ENCODE measurements at places on chromosomes 6 and 20.
A peak's percentile ranks its signal among the peaks of the same experiment; 100 is the strongest.

GRCh38 chr6:160766989-160767646 is 65.1 kb downstream of the PLG start:
- DNase-seq = no peak

DNA sequence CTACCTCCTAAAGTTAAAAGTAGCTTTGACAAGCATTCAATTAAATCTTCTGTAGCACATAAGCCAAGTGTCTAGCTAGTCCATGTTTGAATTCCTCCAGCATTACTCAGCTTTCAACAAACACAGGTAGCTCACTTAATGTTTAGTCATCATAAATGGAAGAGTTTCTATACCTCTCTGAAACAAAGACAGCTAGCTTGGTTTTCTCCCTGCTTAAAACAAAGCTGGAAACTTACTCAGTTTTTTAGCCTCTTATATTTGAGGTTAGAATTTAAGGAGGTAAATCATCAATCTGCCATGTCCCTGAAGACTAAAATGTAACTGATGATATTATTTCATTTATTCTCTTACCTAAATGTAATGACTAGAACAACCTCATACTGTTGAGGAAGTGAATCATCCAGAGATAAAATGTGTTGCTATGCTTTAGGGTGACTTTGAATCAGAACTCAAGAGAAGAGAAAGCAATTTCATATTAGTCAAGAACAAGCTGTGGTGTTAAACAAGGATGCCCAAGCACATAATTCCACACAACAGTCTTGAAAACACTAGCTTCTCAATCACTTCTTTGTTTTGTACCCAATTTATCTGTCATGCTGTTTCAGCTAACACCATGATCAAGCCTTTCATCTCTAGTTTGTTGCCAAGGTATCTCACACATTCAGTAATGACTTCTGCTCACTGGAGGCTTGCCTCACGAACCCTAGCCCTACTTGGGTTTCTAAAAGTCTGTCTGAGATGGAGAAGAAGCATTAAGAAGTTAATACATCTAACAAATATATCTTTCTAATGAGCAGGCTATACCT is 251.9 kb downstream of the EPM2A start:
- DNase-seq = no peak

DNA sequence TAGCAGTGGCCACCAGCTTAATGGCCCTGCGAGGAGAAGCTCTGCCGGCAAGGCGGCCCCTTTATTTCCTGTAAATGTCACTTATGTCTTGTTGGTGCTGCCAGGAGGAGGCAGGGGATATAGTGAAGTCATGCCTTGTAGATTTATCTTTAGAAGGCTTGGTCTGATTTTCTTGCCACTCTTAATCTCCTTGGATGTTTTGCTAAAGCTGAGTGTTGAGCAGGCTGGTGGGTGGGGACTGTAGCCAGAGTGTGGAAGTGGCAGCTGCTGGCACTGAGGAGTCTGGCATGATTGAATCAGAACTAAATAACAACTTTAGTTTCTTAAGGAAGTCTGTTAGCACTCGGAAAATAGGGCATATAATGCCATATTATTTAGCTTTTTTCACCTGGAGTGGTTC is 77.9 kb downstream of the PHF20 start:
- no peak for DNase-seq

- no peak for DNase-seq
These were observed 1.3 kb upstream of the RUNX2 start for GRCh38 chr6:45326698-45327417.

GRCh38 chr20:60249436-60249835 is 291.2 kb downstream of the CDH26 start:
- no peak for DNase-seq

DNA sequence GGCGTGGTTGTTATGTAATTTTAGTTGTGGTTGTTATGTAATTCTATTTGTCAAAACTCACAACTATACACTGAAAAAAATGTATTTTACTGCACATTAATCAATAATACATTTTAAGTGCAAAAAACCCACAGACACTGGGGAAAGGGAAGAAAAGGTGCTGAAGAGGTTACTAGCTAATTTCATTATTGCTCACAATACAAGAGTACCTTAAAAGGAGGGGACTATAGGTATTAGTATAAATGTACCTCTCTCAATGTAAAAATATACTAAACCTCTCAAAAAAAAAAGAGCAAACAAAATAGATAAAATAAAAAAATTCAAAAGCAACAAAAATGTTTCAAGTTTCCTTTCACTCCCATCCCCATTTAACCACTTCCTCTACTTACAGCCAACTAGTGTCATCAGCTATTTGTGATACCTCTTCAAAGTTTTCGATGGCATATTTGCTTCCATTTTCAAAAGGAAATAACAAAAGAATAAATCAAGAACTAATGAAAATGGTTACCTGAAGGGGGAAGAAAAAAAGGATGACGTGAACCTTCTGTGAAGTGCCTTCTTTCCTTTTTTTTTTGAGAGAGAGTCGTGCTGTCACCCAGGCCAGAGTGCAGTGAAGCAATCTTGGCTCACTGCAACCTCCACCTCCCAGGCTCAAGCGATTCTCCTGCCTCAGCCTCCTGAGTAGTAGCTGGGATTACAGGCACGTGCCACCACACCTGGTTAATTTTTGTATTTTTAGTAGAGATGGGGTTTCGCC is 30.2 kb downstream of the RANBP9 start:
- DNase-seq = peak; percentile 21

GRCh38 chr6:383856-384255 is 7.7 kb upstream of the IRF4 start:
- no peak for DNase-seq

DNA sequence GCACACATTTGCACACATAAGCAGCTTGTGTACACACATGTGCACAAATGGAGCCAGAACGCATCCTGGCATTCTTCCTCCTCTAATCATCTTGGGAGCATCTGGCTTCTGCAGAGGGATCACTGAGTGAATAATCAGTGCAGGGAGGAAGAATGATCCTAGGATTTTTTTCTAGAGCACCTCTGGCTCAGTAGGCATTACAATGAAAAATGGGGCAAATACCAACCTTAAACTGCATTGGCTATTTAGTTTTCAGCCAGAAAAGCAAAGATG is 205.7 kb upstream of the TCF21 start:
- DNase-seq = no peak

DNA sequence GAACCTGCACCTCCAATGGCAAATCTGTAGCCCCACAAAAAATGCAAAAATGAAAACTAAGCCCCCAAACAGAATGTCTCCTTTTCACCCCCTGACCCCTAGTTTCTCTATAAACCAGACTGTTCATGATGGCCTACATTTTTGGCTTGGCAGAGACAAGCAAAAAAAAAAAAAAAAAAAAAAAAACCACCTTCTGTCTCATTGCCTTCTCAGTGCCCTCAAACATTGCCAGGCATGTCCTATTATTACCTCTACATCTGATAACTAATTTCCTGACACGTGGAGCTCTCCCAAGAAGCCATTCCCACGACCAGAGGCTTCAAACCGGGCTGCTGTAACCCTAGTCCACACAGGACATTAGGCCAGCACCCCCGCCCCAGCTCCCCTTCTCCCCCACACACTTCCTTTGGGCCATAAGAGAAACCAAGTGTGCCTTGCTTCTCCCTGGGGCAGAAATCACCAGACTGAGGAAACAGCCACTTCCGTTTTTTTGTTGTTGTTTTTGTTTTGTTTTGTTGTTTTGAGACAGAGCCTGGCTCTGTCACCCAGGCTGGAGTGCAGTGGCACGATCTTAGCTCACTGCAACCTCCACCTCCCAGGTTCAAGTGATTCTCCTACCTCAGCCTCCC is 65.4 kb downstream of the GPR6 start:
- no peak for DNase-seq

DNA sequence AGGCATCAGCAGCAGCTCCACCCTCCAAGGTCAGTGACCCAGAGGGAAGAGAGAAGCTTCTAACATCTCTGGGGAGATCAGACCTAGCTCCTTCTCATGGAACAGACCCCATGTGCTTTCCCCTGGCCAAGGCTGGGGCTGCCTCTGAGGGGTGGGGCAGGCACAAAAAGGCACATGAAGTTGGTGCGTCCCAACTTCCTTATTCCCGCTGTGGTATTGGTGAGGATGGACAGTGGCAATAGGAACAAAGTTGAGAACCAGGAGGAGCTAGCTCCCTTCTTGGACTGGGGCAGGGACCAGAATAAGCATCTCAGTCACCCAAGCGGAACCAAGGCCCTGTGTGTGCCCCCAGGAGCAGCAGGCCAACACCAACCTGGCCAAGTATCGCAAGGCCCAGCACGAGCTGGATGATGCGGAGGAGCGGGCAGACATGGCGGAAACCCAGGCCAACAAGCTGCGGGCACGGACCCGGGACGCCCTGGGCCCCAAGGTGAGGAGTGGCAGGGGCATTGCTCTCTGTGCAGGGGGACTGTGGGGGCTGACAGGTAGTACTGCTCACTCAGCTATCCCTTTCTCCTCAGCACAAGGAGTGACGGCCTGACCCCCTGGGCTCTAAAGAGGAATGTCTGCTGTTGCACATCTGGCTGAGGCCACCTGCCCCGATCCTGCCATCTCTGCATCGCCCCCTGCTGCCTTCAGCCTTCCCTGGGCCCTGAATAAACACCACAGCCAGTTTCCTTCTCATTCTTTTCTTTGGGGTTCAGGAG is 46.1 kb downstream of the MYH7B start:
- DNase-seq = no peak

DNA sequence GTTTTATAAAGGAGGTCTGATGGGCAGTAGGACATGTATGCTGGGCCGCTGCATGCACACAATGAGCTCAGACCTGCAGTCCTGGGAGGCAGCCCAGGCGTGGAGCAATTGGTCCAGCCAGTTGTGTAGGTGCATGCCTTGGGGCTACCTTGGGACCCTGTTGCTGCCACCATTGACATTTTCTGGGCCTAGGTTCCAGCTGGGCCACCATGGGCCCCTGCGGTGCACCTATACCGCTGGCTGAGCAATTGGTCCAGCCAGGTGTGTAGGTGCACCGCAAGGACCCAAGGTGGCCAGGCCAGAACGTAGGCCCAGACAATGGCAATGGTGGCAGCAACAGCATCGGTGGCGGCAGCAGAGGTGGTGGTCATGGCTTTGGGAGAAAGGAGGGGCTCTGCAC is 143.9 kb downstream of the PXDC1 start:
- no peak for DNase-seq

GRCh38 chr6:146741609-146742008 is 142.8 kb downstream of the ADGB start:
- DNase-seq = no peak

Measured in GM12864 (cell line).